GM12891 (cell line): ENCODE measurements at places on chromosomes 12 and 14.
A peak's percentile ranks its signal among the peaks of the same experiment; 100 is the strongest.

DNA sequence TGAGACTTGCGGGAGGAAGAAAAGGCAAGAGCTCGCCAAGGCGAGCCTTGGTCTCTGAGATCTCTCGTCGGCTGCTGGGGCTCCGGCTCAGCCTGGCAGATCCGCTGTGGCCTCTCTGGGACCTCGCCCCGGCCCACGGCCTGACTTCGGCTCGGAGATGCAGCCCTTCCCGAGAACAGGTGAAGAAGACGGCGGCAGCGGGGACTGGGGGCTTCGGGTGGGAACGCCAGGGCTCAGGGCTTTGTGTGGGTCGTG, 6.0 kb upstream of the HOXC9 start:
- no peak for DNase-seq

DNA sequence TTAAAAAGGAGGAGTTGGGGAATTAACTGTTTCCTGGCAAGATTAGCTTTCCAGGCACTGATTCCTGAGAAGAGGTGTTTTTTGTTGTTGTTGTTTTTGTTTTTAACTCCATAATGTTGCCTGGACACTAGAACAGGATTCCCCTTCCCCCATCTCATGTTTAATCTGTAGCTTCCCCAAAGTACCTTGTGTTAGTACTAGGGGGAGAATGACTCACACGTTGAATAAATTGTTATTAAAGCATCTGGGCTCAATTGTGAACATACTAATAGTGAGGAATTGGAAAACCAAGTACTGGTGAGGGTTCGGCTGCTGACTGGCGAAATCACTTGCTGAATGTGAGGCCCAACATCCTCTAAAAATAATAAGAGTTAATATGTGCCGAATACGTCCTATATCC, 1.3 kb upstream of the GNG2 start:
- no peak for DNase-seq

GRCh38 chr12:101108130-101108529, 101.9 kb downstream of the SLC5A8 start:
- DNase-seq = no peak

- no peak for DNase-seq
Observed at GRCh38 chr14:71410578-71411284, 503.5 kb downstream of the PCNX1 start.

GRCh38 chr14:34252227-34252626, 209.8 kb downstream of the SPTSSA start:
- no peak for DNase-seq

DNA sequence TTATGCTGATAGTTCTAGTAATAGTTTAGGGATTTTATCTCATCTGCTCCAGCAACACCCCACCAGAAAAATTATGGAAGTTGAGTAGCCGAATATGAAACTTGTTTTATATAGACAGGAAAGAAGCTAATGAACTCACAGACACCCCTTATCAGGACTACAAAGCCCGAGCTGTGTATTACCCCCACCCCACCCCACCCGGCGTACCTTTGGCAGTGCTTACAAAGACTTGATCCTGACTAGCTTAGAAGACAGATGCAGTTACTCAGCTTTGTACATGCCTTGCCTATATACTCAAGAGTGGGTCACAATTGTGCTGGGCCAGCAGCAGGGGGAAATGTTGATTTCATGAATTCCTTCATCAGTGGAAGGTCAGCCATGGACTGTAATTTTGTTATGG, 22.4 kb downstream of the PROX2 start:
- DNase-seq = no peak

GRCh38 chr12:84506282-84506681, 406.3 kb downstream of the SLC6A15 start:
- no peak for DNase-seq

DNA sequence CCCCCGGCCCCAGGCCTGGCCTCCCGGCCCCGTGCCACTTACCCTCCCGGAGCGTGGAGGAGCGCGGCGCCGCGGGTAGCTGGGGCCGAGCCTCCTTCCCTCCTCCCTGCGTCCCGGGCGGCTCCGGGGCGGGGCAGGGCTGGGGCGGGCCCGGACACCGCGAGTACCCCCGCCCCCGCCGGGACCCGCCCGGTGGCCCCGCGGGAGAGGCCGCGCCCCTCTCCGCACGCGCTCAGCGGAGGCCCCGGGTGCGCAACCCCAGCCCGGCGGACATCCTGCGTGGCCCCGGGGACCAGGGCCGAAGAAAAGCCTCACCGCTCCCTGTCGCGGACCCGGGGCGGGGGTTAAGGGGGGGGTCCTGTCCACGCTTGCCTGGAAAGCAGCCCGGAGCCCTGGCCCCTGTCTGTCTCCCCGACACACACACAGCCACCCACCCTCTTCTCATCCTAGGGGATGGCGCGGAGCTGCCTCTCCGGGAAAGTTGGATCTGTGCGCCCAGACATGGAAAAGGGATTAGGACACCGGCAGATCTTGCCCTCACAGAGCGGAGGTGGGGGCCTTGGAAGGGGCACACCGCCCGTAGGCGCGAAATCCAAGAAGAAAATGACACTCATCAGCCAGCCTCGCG, at the start of gene SYNE3:
SYNE3 (minus strand) TSS at position 97 of the 628 bp plus-strand sequence. CDS start 40,829 bp downstream, outside the sequence.
- peak; percentile 71 for DNase-seq

GRCh38 chr14:76995279-76996035, 33.1 kb downstream of the IRF2BPL start:
- DNase-seq = no peak

DNA sequence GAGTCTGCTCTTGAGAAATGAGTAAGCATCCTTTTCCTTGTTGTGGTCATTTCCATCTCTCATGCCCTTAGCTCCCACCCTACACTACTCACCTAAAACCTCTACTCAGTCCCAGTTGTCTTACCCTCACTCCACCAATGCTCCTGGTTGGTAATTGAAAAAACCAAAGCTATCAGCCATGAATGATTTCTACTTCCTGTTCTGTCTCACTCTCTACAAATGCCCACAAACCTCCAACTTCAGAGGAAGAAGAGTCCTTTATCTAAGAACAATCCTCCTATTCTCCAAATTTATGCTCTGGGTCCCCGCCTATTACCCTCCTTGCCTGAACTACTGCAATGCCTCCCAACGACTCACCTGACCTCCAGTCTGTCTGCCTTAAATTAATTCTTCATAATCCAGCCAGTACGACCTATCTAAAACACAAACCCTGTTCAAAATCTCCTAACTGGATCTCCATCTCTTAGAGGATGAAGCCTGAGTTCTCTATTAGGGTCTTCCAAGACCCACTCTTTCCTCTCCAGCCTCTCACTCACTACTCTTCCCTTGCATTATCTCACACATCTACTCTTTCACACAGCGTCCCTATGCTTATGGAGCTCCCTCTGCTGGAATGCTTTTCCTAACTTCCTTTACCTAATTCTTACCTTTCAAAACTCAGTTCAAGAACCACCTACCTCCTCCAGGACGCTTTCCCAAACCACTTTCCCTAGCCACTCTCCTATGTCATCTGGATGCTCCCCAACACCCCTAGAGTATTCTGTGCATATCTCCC, 2.2 kb downstream of the DHRS1 start:
- DNase-seq = no peak

GRCh38 chr12:49057888-49058287, 2.7 kb downstream of the KMT2D start:
- no peak for DNase-seq

DNA sequence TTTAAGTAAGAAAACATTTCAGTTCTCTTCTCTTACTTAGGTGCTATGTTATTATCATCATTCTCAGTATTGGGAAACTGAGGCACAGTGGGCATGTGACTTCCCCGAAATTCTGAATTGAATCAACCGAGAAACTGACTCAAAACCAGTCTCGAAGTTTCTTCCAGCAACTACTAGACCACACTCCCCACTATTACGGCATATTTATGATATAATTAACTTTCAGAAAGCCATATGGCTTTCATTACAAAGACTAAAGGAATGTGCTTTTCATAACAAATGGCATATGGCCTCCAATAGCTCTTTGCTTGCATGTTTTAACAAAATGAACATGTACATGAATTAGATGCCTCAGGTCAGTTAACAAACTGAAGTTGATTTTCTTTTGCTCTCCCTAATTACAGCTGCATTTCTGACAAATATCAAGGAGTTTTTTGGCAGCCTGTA, 182.9 kb upstream of the SLC38A2 start:
- no peak for DNase-seq

DNA sequence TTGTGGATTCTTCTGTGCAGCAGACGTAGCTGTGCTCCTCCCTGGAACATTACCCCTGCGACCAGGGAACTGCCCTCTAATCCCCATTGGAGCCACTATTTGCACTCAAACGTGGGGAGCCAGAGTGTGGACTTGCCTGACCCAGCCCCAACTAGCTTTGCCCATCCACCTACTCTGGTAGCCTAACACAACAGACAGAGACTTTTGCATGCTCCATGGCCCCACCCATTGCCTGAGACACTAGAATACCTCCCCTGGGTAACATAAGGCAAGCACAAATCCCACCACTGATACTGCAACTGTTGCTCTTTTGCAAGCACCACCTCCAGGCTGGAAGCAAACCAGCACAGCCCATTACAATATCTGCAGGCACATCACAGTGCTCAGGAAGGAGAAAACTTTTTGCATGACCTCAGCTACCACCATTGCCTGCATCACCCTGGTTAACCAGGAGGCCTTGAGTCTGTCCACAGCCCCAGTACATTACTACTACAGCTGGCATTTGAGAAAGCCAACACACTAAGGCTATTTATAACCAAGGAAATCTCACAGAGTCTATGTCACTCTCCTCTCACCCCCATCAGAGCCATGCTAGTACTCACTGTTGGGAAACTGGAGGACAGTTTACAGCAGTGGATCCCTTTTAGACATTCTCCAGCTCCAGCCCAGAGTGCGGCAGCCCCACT, 15.0 kb downstream of the CEP128 start:
- no peak for DNase-seq

DNA sequence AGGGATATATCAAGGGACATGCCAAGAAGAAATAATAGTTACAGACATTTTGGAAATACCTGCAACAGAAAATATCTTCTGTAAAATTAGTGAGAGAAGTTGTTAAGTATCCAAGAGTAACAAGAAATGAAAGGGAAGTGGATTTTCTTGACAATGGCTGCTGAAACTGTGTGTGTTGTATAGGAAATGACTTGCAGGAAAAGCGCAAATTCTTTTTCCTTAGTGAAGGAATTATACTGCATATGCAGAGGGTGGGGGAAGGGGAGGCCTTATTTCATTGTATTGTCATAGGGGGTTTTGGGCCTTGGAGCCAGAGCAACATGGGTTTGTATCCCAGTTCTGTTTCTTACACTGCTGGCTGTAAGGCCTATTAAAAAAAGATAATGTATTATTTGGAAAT, 84.4 kb upstream of the DDHD1 start:
- no peak for DNase-seq

DNA sequence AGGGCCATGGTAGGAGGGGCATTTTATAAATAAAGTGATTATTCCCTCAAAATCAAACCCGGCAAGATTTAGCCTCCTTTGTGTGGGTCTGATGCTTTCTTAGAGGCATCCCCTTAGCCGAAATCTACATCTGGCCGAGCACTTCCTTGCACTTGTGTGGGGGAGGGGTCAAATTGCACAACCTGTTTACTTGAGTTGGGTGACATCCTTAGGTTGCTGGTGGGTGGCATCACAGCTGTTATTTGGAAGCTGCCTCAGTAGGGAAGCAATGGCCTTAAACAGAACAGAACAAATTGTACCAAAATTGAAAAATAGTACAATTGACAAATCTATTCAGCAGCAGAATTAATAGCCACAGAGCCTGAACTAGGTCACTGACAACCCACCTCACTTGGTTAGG, 546.1 kb downstream of the SNAPC1 start:
- DNase-seq = no peak
